ENCODE measurements at places on chromosomes 16 and 17.

GRCh38 chr17:50316016-50316587, 29.8 kb upstream of the XYLT2 start:
- DNase-seq, result no peak

- no peak for DNase-seq
Measured at GRCh38 chr16:80019395-80019794, 418.9 kb upstream of the MAF start.

DNA sequence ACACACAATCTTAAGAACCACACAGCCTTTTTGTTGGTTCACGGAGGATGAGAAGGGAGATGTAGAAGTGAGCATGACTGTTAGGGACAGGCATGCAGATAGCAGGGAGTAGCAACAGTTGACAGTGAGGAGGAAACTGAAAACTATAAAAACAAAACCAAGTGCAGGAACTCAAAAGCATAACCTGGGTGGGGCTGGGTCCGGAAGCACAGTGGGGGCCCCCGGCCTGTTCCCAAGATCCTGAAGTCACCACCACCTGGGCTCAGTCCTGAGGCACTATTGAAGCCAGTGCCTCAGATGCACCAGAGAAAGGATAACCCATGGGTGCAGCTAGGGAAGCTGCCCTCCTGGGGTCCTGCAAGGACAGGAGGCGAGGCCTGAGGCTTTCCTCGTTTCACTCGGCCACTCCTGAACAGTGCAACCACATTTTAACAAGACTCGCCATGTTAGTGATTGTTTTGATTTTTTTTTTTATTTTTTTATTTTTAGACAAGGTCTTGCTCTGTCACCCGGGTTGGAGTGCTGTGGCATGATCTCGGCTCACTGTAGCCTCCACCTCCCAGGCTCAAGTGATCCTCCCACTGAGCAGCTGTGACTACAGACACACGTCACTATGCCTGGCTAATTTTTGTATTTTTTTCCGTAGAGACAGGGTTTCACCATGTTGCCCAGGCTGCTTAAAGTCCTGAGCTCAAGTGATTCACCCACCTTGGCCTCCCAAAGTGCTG, 27.7 kb upstream of the CBX4 start:
- DNase-seq, result no peak

GRCh38 chr16:48498769-48499631, 111.0 kb downstream of the N4BP1 start:
- DNase-seq, result no peak

DNA sequence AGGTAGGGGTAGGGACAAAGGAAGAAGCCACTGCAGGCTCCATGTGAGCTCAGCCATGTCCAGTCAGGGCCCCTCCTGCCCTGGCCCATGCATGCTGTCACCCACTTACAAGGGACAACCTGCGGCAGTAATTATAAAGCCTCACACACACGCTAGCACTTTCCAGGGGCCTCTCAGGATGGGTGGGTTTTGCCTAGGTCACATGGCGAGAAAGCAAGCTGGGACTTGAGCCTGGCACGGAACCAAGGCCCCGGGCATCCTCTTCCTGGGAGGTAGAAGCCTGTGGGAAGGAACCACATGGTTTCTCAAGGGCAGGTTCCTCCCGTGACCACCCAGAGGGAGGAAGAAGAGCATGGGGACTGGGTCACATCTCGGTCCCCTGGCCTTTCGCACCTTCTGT, 7.0 kb downstream of the ZNF319 start:
- DNase-seq, result no peak

DNA sequence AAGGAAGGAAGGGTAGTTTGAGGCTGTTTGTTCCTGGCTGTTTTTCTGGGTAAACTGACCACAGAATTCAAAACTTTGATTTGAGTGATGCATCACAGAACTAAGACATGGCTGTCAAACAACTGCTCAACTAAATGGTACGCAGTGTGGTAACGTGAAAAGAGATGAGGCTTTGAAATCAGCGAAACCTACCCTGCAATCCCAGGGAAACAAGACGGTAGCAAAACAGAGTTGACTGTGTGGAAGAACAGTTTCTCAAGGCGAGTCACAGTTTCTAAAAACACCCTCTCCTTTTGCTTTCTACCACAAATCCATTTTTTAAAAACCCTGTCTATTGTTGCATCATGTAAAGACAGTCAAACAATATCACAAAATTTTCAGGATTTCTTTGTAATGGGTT, 156.0 kb upstream of the MAF start:
- DNase-seq, result no peak

Measured in stimulated activated naive CD8-positive, alpha-beta T cell treated with anti-CD3 and anti-CD28 coated beads, Interleukin-15, Interleukin-2, amounts not matched to agents 100 U/mL and 50 U/mL, for 24 hours (primary cell).